Urinary bladder (tissue), 4 donors: ENCODE measurements at places on chromosomes 3 and 15. TPM values are rescaled to one million over a fixed set of nuclear protein-coding genes. Genes with fewer than 3 reads are reported as not detected.

DNA sequence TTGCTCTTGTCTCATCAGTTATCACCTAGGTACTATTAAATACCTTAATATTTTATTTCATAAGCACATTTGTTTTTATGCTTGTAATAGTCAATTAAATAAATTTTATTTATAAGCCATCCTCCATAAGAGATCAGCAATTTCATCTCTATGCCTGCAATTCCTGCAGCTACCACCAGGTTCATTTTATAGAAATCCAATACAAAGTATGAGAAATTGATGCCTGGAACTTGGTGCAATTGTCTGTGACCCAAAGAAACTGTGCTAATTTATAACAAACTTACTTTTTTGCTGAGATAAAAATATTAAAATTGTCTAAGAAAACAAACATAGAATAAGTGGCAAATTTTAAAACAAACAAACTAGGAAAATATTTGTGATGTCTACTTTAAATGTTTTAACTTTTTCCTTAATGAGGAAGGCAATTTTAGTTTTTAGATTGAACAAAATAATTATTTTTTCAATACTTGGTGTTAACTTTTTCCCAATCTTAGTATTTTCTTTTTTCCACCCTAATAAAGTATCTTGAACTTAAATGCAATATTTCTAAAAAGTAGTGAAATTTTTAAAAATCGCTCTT is 1026.6 kb downstream of the ROBO1 start:
- DNase-seq: no peak

GRCh38 chr3:160286231-160286630 is 61.0 kb downstream of the C3orf80 start:
- DNase-seq: no peak

- no peak for DNase-seq
Measured at GRCh38 chr15:38768970-38769369, 204.4 kb upstream of the RASGRP1 start.

DNA sequence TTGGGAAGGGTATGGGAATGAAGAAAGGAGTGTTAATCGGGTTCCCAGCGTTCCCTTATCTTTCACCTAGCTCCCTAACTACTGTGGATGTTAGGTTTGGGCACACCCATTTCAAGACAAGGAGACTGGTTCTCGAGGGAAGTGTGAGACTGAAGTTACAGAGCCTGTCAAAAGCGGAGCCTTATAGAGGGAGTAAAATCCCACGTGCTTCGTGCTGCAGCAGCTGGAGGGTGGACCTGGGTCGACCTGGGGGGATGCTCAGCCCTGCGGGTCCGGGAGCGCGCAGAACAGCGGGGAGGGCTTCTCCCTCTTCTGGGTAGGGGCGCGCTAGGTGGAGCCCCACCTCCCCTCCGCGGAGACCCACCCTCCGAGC is 314 bp upstream of the TMED3 start:
- DNase-seq: peak; percentile 13

DNA sequence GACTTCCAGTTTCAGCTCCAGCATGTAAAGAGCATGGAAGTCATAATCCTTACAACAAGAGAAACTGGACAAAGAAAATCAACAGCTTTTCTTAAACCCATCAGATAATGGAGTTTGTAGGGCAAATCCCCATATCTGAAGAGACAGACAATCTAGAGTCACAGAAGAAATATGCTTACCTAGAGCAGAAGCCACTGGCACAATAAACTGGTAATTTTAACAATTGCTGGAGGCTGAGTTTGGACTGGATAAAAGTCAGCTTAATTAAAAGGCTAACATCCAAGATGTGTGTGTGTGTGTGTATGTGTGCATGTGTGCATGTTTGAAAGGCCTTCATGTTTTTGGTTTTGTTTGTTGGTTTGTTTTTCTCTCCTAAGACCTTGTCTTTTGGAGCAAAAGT is 50.6 kb downstream of the TM4SF18 start:
- no peak for DNase-seq

DNA sequence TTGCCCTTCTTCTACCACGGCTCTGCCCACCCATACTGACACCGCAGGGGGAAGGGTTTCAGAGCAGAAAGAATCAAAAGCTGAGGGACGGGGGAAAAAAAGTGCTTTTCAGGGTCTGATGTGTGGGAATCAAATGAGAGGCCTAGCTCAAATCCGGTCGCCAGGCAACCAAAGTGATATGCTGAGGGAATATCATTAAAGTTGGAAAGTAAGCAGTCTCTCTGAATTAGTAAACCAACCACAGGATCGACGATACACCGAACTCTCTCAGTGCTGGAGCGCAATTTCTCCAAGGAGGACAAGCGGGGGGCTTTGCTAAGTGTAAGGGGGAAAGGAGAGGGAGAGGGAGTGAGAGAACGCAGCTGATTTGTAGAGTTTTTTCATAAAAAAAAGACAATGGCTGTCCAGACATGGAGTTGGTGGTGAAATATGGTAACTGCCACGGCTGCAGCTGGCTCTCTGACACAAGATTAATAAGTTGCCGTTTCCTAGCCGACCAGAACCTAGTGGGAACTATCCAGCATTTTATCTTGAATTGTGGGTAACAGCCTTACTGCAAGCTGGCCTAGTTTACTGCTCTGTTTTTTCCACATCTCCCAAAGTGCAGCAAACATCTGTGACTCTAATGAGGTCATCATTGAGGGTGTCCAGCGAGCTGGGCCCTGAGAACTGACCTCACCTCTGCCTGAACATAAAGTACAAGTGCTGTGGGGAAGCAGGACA is 530.2 kb downstream of the SOX2 start:
- DNase-seq: no peak

DNA sequence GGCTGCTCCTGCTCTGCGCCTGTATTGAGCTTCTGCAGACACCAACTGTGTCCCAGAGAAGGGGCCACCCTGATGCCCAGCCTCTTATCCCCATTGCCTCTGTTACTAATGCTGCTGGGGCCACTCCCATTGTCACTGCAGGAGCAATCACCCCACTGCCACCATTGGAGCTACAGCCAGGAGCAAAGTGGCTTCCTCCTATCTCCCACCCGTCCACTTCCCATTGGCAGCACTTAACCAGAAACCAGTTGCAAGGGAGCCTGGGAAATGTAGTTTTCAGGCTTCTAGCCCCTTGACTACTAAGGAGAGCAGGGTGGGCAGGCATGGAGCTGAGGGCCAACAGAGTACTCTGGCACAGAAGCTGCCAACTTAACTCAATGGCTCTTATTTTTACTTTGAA is 55.9 kb upstream of the KLF13 start:
- no peak for DNase-seq

GRCh38 chr3:57062101-57062631 is 1.7 kb downstream of the SPATA12 start:
- no peak for DNase-seq

DNA sequence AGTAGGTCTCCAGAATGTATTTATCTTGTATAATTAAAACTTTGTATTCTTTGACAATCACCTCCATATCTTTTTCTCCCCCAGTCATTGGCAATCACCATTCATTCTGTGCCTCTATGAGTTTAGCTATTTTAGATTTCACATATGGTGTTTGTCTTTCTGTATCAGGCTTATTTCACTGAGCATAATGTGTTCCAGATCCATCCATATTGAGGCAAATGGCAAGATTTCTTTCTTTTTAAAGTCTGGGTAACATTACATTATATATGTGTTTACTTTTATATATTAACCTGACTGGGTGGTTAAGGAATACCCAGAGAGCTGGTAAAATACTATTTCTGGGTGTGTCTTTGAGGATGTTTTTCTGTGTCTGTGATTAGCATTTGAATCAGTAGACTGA is 486.6 kb downstream of the SQOR start:
- no peak for DNase-seq

GRCh38 chr3:64716110-64716710 is 28.4 kb upstream of the ADAMTS9 start:
- DNase-seq: no peak

Gene CTSH
- 250 TPM for total RNA-seq

Gene SCAMP5
- 6.9 TPM for total RNA-seq

Gene CDHR4
- total RNA-seq: not detected

Gene CKMT1A
- 0.79 TPM for total RNA-seq

Gene CCR4
- total RNA-seq: 0.53 TPM

Gene RTP3
- not detected for total RNA-seq

Gene NDUFB4
- 58.1 TPM for total RNA-seq

Gene CADM2
- 2.7 TPM for total RNA-seq

Gene ADAMTSL3
- total RNA-seq: 56.9 TPM

Gene CYP8B1
- total RNA-seq: not detected

Gene HYKK
- total RNA-seq: 7.1 TPM

Gene CMTM8
- 1.6 TPM for total RNA-seq
